Esophagus muscularis mucosa (tissue), 4 donors: ENCODE measurements at places on chromosomes 2 and 18. TPM values are rescaled to one million over a fixed set of nuclear protein-coding genes. Genes with fewer than 3 reads are reported as not detected.

GRCh38 chr2:114968748-114969400, 526.4 kb downstream of the DPP10 start:
- H3K4me1 ChIP-seq, result no peaks in the 10 kb centered on the region
- H3K27me3 ChIP-seq, result no peaks in the 10 kb centered on the region
- H3K27ac ChIP-seq, result no peak overlapping the region

DNA sequence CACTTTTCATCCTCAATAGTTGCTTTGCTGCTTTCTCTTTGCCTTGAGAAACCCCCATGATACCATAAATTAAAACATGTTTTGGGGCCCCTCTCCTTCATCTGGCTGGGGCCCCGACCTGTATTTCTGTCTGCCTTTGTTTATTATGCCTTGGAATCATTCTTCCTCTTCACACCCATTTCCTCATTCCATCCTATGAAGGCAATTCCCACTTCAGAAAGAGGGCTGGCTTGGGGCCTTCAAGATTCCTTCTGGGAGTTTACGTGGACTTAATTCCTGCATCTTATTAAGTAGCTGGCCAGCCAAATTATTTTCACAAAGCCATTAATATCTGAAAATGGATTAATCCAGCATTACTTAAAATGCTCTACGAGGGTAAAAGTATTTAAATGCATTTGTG, 6.8 kb upstream of the LRRTM1 start:
- DNase-seq, result no peak
- H3K4me3 ChIP-seq, result no peak overlapping the region
- no peaks in the 10 kb centered on the region for H3K36me3 ChIP-seq
- H3K27ac ChIP-seq, result no peak overlapping the region

GRCh38 chr18:67402543-67402942, 114.0 kb downstream of the DSEL start:
- H3K36me3 ChIP-seq, result no peaks in the 10 kb centered on the region
- H3K27ac ChIP-seq, result no peak overlapping the region
- no peak for DNase-seq
- H3K4me1 ChIP-seq, result no peaks in the 10 kb centered on the region
- no peak overlapping the region for H3K4me3 ChIP-seq
- H3K27me3 ChIP-seq, result no peaks in the 10 kb centered on the region

- H3K27ac ChIP-seq, result no peak overlapping the region
- no peak overlapping the region for H3K4me3 ChIP-seq
- H3K36me3 ChIP-seq, result no peaks in the 10 kb centered on the region
- no peaks in the 10 kb centered on the region for H3K4me1 ChIP-seq
- no peaks in the 10 kb centered on the region for H3K27me3 ChIP-seq
Observed at GRCh38 chr2:52498077-52498750, 1269.4 kb upstream of the CHAC2 start.

DNA sequence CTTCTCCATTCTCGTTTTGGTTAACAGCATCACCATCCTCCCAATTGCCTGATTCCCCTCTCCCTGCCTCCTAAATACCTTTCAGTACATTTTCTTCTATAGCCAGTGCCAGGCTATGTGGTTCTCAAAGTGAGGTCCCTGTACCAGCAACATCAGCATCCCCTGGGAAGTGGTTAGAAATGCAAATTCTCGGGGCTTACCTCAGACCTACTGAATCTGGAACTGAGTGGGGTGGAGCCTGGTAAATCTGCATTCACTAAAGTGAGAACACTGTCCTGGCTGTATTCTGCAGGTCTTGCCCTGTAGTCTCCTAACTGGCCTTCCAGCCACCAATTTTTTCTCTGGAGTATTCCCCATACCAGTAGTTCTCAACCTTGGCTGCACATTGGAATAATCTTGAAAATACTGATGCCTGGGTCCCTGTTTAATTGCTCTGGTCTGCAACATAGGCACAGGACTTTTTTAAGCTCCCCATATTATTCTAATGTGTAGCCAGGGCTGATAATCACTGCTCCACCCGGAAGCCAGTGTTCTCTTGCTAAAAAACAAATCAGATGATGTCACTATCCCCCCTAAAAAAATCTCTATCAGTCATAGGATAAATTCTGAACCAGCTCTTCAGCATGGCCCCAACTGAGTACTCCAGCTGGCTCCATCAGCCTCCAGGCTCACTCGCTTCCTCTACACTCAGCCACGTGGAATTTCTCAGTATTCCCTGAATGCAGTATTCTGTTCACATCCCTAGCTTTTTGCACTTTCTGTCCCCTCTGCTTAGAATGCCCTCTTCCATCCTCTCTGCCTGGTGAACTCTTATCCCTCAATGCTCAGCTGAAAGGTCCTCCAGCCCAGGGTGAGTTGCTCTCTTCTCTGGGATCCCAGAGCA, 98.4 kb downstream of the CDK15 start:
- peaks cover 3% of the 10 kb centered on the region for H3K4me1 ChIP-seq
- H3K27me3 ChIP-seq, result no peaks in the 10 kb centered on the region
- no peak overlapping the region for H3K4me3 ChIP-seq
- no peaks in the 10 kb centered on the region for H3K36me3 ChIP-seq
- no peak overlapping the region for H3K27ac ChIP-seq
- DNase-seq, result no peak

- H3K36me3 ChIP-seq, result no peaks in the 10 kb centered on the region
- H3K4me3 ChIP-seq, result no peak overlapping the region
- H3K27ac ChIP-seq, result no peak overlapping the region
Observed at GRCh38 chr2:94977826-94978225, 47.7 kb upstream of the MAL start.

- H3K27ac ChIP-seq, result no peak overlapping the region
- no peak overlapping the region for H3K4me3 ChIP-seq
- no peaks in the 10 kb centered on the region for H3K27me3 ChIP-seq
- H3K4me1 ChIP-seq, result peaks cover 29% of the 10 kb centered on the region
Observed at GRCh38 chr18:47873625-47874024, 56.8 kb downstream of the SMAD2 start.

- no peak overlapping the region for H3K4me3 ChIP-seq
- H3K27ac ChIP-seq, result no peak overlapping the region
- no peaks in the 10 kb centered on the region for H3K27me3 ChIP-seq
- no peak for DNase-seq
- H3K4me1 ChIP-seq, result peaks cover 3% of the 10 kb centered on the region
Observed at GRCh38 chr2:215698566-215698965, 262.7 kb upstream of the FN1 start.

Gene FTCDNL1
- total RNA-seq, result 2.5 TPM

Gene ELOA2
- total RNA-seq, result not detected

Gene SERPINB3
- total RNA-seq, result not detected

Gene PDE1A
- total RNA-seq, result 10.5 TPM

Gene CD8A
- total RNA-seq, result 0.83 TPM

Gene LONRF2
- 37.9 TPM for total RNA-seq

Gene HJURP
- not detected for total RNA-seq
